Activated naive CD4-positive, alpha-beta T cell treated with Interleukin-2 at 50 U/mL for 16 hours (primary cell): ENCODE measurements at places on chromosomes 2 and 18.

DNA sequence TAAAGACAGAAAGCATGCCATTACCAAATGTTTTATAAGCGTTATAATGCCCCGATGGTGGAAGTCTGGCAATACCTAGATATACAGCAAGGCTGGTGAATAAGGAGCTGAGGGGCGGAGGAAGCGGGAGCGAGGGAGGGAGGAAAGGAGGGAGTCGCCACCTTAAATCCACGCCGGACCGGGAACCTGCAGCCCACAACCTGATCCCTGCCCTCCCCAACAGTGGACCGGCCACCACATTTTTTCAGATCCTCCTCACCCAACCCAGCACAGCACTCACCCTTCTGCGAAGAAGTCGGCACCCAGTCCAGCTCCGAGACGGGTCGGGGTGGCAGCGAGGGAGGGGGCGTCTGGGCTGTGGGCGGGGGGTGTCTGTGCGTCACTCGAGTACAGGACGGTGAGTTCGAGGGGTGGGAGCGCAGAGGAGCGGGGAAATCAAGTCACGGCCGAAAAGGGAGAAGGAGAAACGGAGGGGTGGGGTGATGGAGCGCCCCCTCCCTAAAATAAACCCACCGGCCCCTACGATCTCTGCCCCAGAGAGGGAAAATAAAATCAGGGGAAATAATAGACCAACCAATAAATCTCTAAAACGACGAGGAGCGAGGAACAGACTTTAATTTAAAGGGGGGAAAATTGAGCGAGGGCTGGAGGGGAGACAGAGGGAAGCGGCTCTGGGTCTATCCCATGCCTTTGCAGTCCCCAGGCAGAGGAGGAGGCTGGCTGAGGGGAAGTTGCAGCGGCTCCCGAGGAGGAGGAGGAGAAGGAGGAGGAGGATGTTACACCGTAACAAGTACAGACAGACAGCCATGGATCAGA is 96.5 kb upstream of the SERTAD2 start:
- peak; percentile 32 for DNase-seq

- DNase-seq = no peak
These were observed 1.7 kb upstream of the NETO1 start for GRCh38 chr18:72869226-72870185.

DNA sequence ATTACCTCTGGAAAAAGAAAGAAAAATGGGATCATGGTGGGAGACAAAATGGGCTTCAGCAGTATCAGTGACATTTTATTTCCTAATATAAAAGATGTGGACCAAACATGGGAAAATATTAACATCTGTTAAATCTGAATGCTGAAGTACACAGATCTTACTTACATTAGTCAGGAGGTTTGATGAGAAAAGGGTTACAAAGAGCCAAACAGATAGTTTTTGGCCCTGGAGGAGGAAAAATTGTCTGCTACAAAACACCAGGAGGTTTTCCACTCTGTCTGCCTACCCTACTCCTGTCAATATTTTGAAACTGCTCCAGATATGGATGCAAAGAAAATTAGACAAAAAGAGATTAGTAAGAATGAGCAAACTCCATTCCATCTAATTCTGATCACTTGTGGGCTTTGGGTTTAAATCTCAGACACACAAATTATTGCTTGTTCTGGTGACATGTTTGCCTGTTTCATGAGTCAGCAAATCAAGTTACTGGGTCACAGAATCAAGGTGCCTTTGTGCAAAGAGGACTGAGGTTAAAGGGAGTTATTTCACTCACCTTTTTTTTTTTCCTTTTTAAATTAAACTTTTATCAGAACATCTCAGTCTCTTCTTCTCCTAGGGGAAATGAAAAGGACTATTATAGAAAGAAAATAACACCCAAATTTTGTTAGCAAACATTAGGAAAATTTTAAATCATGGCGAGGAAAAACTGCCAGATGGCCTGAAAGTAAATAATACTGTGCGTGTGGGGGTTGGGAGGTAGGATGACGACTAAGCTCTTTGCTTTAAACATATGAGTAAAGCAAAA is 87.0 kb upstream of the SPATS2L start:
- no peak for DNase-seq

GRCh38 chr2:42053791-42054701 is 6.2 kb downstream of the PKDCC start:
- DNase-seq = no peak

GRCh38 chr2:73983322-73984202 is 1.1 kb upstream of the TET3 start:
- no peak for DNase-seq

- no peak for DNase-seq
These were observed 213.4 kb downstream of the CDH20 start for GRCh38 chr18:61546590-61546989.

GRCh38 chr2:151204756-151205155 is 56.9 kb downstream of the RBM43 start:
- no peak for DNase-seq

GRCh38 chr2:86751778-86752177 is 31.7 kb downstream of the RMND5A start:
- DNase-seq = no peak

- DNase-seq = no peak
These were observed 157.3 kb downstream of the CAMKMT start for GRCh38 chr2:44519026-44519425.

DNA sequence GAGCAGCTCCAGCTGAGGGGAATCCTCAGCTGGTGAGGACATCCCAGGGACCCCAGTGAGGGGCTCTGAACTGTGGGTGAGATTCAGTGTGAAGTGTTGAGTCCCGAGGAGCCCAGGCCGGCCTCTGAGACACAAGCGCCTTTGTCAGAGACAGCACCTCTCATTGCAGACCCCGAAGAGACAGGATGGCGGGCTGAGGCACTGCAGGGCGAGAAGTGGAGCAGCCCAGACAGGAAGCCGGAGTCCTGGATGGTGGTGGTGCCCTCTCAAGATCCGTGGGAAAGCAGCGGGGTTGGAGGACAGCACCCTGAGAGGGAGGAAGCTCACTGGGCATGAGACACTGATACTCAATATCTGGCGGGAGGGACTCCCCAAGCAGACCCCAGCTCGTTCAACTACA is 49.1 kb upstream of the ID2 start:
- no peak for DNase-seq

DNA sequence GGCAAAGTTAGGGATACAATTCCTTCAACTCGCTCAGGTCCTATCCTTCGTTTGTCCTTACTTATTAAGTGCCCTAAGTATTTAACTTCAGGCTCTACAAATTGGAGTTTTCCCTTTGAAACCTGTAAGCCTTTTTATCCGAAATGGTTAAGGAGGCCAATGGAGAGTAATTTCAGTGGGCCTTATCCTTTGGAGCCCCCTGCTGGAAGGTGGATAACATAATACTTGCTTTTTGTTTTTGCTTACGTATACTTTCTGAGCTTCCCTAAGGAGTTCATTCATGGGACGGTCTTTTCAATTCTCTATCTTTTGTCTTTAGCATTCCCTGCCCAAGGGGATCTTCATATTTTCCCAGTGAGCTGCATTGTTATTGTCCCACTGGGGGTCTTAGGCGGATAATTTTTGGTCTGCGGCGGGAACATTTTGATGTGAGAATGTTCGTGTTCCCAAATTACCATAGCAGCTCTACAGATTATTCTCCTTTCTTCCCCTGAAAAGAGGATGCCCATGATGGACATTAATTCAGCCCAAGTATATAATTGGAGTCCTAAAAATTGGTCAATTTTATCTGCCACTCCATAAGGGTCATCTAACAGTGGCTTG is 34.4 kb upstream of the TRAPPC8 start:
- DNase-seq = peak; percentile 6

GRCh38 chr2:234412726-234413125 is 84.2 kb downstream of the ARL4C start:
- no peak for DNase-seq

- DNase-seq = no peak
These were observed 46.7 kb downstream of the REEP1 start for GRCh38 chr2:86290596-86291327.

DNA sequence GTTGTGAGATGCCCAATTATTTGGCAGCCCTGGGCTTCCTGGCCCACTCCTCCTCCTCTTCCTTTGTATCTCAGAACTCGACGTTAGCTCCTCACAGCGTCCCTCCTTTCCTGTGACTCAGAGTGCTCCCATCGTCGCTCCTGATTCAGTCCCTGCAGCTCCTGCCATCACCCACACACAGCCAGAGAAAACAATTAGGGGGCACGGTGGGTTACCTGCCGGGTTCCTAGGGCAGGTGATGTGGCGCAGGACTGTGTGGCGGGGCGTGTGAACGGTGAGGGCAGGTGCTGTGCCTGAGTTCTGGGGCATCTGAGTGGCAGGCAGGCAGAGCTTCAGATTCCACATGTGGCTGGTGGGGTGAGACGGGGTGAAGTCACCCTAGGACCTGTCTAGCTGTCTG is 42.6 kb downstream of the GLI2 start:
- DNase-seq = no peak

DNA sequence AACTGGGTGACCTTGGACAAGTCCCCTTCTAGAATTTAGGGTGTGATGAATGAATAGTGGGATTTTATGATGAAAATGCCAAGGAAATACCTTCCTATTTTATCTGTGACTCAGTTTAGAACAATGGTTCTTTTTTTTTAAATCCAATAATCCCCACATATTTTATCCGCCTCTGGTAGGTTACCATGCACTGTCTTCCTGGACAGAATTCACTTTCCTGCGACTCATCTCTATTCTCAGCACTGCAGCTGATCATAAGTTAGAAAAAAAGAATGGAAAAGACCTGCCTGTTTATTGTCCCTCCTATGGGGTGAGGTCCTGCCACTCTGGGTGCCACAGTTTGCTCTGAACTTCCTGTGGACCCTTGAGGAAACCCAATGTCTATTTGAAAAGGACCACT is 73.1 kb downstream of the IRS1 start:
- DNase-seq = no peak

DNA sequence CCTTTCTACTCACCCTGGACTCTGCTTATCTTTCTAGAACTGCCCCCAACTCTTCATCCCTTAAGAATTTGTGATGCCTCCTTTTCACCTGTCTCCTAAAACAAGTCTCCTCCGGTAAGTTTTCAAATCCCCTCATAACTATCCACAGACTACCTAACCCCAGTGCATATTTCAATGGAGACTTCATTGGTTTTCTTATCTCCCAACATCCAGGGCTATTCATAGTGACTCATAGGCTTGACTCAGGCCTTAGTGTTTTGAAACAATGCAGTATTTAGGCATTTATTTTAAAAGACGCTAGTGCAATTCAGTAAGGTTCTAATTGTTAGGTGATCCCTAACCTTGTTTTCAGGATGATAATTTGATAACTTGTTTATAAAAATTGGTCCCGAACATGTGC is 399.2 kb downstream of the CPS1 start:
- DNase-seq = no peak

- DNase-seq = no peak
These were observed 12.1 kb upstream of the PXDN start for GRCh38 chr2:1756456-1756855.

DNA sequence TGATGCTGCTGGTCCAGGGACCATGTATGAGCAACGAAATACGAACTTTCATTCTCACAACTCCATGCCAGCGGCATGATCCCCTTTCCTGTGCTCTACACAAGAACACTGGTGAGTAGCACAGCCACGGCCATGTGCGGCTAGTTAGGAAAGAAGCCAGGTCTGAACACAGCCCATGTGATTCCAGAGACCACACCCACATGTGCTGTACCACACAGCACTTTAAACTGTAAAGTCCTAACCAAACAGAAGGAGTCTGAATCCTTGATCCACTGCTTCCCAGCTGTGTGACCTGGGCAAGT is 33.0 kb upstream of the ACAA2 start:
- DNase-seq = no peak

GRCh38 chr2:160301420-160301819 is 101.3 kb upstream of the ITGB6 start:
- DNase-seq = peak; percentile 37

GRCh38 chr18:12651651-12652050 is 6.3 kb downstream of the SPIRE1 start:
- no peak for DNase-seq

GRCh38 chr2:207328944-207329386 is 163.2 kb upstream of the KLF7 start:
- no peak for DNase-seq

- DNase-seq = no peak
These were observed 940.3 kb upstream of the CRIM1 start for GRCh38 chr2:35415282-35415681.

DNA sequence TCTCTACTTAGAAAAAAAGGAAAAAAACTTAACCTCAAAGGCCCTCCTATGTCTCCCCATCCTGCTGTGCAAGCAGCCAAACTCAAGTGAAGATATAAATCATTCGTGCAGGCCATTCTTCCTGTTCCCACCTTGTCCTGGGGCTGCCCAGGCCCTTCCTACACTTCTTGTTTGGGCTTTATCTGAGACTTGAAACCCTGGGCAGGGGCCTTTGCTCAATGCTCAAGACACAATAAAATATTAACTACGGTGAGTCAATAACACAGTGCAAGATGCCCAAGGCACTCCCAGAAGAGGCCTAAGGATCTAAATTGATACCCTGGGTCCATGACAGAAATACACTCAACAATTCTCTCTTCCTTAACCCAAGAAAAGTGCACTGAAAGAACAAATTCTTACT is 67.6 kb downstream of the TBC1D8 start:
- DNase-seq = no peak

DNA sequence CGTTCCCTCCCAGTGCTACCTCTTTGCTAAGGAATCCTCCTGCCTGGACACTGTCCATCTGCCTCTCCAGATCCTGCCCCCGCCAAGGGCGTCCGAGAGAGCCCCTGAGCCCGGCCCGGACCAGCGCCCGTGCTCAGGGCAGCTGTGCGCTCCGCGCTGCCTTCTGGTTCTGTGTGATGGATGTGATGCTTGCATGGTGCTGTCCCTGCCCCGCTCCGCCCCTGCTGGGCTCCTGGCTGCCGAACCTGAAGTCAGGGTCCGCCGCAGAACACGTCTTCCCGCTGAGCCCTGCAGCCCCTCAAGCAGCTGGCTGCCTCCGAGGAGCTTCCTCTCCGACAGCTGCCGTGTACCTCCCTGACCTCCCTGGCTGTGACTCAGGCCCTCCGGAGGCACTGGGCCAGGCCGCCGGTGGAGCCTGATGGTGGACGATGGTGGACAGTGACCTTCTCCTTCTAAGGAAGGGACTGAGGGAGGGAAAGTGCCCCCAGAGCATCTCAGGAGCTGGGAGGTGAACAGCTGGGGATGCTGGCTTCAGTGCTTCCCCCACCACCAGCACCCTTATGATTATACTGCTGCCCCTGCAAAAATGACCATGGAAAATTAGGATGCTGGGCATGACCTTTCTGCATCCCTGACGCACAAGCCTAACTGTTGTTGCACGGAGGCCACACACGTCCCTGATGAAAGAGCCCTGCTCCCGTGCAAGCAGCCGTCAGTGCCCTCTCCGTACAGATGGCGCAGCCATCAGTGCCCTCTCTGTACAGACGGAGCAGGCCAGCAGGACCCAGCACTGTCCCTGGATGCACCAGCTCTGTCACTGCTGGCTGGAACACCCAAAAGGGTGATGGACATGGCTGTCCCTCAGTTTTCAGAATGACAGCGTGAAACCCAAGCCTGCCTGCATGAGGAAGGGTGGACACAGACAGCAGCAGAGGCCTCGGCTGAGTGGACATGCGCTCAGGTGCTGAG is 99.3 kb downstream of the TPO start:
- no peak for DNase-seq
